ENCODE measurements at places on chromosomes 13 and 19.

GRCh38 chr13:69999875-70000274, 107.8 kb upstream of the ATXN8OS start:
- DNase-seq: no peak

DNA sequence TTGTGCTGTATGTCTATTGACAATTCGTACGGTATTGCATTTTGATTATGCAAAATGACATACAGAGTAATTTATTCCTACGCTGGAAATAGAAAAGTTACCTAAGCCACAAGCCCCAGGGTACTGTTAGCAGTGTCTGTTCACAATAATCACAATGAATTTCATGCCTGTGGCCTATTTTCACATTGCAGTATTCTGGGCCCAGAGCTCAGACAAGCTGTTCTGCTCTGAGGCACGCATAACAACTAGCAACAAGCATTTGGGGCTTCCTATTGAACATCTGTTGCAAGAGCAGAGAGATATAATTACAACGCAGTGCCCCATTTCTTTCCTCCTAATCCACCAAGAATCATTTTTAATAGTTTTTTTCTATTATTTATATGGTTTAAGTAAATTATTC, 158.9 kb upstream of the SGCG start:
- no peak for DNase-seq

DNA sequence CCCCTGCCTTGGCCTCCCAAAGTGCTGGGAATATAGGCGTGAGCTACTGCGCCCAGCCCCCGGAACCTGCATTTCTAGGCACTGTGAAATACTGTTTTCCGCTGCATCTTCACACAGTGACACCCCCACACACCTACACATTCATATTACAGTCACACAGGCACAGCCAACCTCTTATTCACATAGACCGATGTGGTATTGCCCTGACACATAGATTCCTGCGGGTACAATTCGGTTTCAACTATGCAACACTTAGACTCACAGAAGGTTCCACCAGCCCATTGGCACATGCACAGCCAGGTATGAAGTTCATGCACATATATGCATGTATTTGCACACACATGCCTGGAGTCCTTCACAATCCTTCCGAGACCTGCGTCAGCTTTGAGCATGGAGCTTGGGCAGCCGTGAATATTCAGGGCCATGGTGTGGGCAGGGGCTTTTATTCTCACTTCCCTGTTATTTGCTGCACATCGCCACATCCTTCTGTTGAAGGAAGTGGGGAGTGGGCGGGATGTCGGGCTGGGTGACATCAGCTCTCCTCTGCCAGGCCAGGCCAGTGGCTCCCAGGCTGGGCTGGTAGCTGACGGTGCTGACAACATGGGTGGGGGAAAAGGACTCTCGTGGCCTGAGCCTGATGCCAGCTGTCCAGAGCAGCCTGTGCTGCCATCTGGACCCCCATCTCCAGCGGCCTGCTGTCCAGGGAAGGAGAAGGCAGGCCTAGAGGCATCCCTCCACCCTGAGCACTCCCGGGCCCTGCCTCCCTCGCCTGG, 5.4 kb upstream of the CDC37 start:
- no peak for DNase-seq

DNA sequence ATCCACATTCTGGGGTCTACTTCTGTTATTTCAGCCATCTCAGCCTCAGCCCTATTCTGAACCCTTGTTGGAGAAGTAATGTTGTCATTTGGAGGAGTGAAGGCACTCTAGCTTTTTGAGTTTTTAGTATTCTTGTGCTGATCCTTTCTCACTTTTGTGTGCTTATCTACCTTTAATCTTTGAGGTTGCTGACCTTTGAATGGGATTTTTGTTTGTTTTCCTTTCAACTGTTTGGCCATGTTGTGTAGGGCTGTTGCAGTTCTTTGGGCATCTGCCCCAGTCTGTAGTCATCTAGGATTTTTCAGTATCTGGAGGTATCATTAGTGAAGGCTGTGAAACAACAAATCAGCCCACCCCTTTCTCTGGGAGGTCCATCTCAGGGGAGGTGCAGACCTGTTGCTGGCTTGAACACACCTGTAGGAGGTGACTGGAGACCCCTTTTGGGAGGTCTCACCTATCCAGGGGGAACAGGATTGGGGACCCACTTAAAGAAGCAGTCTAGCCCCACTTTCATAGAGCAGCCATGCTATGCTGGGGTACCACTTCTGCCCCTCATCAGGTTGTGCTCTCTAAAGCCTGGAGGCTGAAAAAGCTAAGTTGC, 1391.4 kb downstream of the UQCRFS1 start:
- no peak for DNase-seq

- DNase-seq: no peak
Measured at GRCh38 chr19:18788529-18789421, 2.3 kb downstream of the COMP start.

GRCh38 chr13:25733696-25734435, 317.9 kb downstream of the SHISA2 start:
- DNase-seq: peak; percentile 38

DNA sequence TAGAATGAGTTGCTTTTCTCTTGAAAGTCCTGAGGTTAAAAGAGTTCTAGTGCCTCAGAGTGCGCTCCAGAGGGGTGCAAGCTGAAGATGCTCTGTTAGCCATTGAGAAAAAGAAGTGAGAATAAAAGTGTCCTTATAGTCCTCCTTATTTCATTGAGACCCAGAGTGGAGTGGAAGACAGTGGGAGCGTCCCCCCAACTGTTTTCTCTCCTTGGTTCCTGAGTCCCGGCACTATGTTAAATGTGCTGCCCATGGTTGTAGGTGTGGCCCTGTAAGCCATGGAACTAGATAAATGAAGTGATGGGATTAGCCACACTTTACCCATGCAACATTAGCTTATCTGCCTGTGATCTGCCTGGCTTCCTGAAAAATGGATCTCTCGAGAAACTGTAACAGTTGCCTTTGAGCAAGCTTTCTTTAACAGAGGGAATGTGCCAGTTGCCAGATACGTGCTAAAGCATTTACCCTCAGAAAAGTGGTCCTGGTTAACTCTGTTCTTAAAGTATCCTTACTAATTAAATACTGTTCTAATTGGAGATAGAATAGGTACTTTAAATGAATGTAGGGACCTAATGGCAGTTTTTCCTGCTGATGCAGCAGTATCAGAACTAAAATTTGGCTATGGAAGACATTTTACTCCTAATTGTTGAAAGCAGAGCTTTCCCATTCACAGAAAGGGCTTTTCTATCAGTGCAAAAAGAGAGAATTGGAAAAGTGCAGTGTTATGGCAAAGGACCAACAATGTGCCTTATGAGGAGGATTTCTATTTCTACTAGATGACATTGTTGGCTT, 21.4 kb upstream of the PSG9 start:
- peak; percentile 2 for DNase-seq

GRCh38 chr19:2014731-2015607, 545 bp downstream of the BTBD2 start:
- peak; percentile 68 for DNase-seq

DNA sequence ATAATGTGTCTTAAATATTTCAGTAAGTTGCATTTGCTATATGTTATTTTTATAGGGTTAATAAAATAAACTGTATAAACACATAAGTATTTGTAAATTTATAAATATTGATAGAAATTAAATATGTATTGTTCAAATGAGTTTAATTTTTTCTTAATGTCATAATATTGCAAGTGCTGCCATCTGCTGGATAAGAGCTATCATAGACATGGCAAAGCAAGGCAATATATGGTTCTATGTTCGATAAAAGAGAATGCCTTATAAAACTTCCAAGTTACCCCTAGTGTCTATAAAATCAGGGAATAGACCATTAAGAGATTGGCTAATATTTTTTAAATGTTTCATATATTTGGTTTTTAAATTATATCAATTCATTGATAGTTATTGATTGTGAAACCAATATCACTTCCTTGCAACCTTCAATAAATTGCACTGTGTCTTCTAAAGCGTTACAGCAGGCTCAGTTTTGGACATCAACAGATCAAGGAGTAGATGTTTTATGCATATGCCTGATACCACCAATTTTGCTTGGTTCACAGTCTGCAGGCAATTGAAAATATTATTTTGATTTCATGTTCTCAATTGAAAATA, 29.0 kb upstream of the SLITRK6 start:
- DNase-seq: peak; percentile 66

DNA sequence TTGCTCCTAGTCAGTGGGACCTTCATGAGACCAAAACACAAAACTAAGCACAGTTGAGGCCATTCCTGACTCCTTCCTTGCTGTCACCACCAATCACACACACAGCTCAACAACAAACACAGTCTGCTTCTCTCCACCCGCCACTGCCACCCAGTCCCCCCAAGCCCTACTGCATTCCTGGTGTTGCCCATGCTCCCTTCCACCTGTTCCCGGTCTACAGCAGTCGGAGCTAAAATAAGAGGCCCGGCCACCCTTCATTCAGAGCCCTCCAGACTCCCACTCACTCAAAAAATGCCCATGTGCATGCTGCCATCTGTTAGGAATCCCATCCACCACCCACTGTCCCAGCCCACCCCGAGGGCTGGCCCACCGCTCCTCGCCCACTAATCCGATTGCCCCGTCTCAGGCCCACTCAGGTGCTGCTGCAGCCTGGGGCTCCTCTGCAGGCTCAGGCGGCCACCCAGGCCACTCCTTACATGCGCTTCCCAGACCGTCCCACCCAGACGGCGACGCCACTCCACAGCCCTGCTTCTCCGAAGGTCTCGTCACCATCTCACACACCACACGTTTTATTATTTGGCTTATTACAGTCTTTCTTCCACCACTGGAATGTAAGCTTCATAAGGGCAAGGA, 127.6 kb downstream of the RNF17 start:
- DNase-seq: no peak

GRCh38 chr13:32639502-32640105, 53.4 kb downstream of the PDS5B start:
- peak; percentile 54 for DNase-seq

GRCh38 chr13:45276913-45277312, 64.1 kb downstream of the TPT1 start:
- no peak for DNase-seq
